ENCODE measurements at places on chromosomes 12 and 14. TPM values are rescaled to one million over a fixed set of nuclear protein-coding genes. Genes with fewer than 3 reads are reported as not detected.

The PTPRR gene
- total RNA-seq, result 0.55 TPM

- no peak for DNase-seq
These were observed 207.1 kb downstream of the ANO4 start for GRCh38 chr12:101001669-101002068.

- no peak for DNase-seq
These were observed 51.3 kb downstream of the SERPINA3 start for GRCh38 chr14:94663538-94663937.

- no peak for DNase-seq
These were observed 107.5 kb upstream of the FZD10 start for GRCh38 chr12:130054803-130055202.

GRCh38 chr12:12883369-12884001 lies 7.9 kb upstream of the GPRC5A start:
- DNase-seq, result no peak

- no peak for DNase-seq
These were observed 106.3 kb downstream of the ETNK1 start for GRCh38 chr12:22731236-22731635.

The GLT1D1 gene
- 0.45 TPM for total RNA-seq

Measured in left ventricle myocardium superior (tissue), 1 donor.